ENCODE measurements at places on chromosomes 1 and 21. TPM values are rescaled to one million over a fixed set of nuclear protein-coding genes. Genes with fewer than 3 reads are reported as not detected.

The KLF17 gene
- total RNA-seq: not detected

The HPCA gene
- 25.2 TPM for total RNA-seq

The MPZL1 gene
- total RNA-seq: 134 TPM

The TACSTD2 gene
- 0.27 TPM for total RNA-seq

The ICOSLG gene
- total RNA-seq: 0.91 TPM

The NBPF20 gene
- 10.8 TPM for total RNA-seq

The PIK3CD gene
- total RNA-seq: 5.2 TPM

The MSTO1 gene
- total RNA-seq: 42.5 TPM

The TBX15 gene
- 2.8 TPM for total RNA-seq

The USP48 gene
- total RNA-seq: 69.0 TPM

The NMNAT2 gene
- 46.0 TPM for total RNA-seq

DNA sequence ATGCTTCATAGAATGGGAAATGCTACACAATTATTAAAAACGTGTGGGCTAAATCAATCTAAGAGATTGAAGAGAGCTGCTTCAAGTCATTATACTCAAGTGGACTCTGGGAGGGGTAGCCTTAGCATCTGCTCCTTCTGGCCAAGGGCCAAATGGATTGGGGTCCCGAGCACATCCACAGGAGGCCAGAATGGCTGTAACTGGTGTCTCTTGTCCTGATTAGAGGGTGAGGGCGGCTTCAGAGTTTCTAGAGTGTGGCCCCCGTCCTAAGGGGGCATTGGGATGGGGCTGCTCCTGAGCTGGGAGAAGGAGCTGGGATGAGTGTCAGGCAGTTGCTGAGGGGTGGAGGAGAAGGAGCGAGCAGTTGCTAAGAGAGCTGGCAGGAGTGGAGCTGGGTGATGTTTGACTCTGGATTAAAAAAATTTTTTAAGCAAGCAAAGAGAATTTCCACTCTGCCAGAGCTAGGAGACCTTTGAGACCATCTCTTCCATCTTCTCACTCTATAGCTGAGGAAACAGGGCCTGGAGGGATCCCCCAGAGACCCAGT lies 71.3 kb upstream of the TLR5 start:
- no peak for DNase-seq

DNA sequence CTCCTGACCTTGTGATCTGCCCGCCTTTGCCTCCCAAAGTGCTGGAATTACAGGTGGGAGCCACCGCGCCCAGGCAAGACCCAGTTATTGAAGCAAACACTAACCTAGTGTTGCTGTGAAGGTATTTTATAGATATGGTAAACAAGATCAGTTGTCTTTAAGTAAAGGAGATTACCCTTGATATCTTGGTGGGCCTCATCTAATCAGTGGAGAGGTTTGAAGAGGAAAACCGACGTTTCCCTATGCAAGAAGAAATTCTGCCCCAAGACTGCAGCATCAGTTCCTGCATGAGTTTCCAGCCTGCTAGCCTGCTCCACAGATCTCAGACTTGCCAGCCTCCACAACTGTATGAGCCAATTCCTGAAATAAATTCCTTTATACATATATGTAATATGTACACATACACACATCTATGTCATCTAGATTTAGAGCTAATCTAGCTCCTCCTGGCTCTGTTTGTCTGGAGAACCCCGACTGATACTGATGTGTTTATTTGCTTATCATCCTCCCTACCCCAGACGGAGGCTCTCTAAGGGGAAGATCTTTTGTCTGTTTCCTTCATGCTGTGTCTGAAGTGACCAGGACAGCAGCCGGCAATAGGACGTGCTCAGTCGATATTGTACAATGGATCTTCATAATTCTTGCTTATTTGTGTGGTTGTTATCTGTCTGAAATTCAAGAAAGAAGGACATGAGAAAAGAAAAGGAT lies 90.9 kb downstream of the IER5 start:
- DNase-seq: no peak

GRCh38 chr1:206700445-206701036 lies 15.8 kb downstream of the MAPKAPK2 start:
- no peak for DNase-seq

DNA sequence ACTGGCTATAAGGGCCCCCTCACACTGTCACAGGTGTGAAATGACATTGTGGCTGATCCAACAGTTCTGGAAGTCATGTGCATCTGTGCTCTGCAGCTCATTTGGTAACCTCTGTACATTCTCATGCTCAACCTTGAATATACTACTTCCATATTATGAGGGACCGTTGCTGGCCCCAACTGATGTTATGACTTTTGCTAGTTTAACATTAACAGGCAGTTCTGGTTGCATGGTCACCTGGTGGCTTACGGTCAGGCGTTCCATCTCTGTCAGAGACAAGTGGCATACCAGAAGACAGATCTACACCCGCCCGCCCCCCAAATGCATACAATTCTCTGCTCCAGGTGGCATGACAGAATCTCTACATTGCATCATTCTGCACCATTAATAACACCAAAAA lies 6.0 kb upstream of the DIP2A start:
- no peak for DNase-seq

- DNase-seq: peak; percentile 41
Measured at GRCh38 chr1:13808729-13809131, 108.7 kb downstream of the PRDM2 start.

DNA sequence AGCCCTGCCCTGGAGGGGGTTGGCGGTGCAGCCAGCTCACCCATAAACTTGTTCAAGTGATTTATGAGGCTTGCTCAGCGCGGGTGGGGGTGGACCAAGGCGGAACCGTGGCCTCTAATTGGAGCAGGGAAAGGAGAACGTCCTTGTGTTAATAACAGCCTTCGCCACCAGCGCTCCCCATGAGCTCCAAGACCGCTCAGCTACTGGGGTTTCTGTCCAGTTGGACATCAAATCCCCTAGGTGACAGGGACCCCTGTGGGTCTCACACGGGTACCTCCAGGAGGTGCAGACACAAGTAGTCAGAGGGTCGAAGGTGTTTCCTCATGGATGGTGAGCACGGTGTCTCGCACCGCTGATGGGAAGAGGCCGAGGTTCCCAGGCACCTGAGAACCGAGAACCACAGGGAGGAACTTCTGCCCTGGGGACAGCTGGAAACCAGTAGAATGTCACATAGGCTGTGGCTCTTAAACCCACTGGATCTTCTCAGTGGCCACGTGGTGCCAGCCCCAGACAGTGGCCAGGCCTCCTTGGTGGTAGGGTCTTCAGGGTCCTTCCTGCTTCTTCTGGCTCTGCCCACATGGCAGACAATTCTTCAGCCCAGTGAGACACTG lies 3.7 kb upstream of the ACTRT2 start:
- no peak for DNase-seq

- no peak for DNase-seq
Measured at GRCh38 chr1:160009081-160009480, 22.7 kb downstream of the PIGM start.

GRCh38 chr1:244435562-244436205 lies 16.0 kb downstream of the ADSS2 start:
- DNase-seq: no peak

DNA sequence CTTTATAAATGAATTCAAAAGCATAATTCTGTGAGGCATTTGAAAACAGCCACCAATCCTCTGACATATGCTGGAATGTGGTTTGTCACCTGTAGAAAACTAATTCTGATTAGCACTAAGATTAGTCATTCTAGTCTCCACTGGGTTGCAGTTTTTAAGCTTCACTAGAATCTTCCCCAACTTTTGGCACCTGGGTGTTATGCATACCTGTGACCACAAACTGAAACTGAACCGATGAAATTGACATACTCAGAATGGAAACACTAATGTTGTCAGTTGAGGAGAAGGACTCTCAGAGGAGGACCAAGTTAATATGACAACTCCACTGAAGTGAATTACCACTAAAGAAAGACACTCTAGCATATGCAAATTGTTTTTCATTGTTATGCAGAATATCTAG lies 285.8 kb upstream of the NEGR1 start:
- DNase-seq: no peak

DNA sequence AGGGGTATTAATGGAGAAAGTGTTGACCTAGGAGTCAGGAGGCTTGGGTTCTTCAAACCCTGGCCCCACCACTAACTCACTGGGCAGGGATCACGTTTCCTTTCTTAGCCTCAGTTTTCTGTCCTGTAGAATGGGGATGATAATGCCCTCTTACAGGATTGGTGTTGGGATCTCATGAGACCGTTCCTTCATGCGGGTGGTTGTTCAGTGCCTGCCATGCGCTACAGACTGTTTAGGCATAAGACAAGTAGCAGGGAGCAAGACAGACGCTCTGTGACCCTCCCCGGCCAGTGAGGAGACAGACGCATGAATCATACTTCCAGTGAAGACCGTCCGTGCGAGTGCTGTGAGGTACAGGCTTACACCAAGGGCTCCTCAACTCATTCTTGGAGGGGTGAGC lies 81.7 kb downstream of the MAN1C1 start:
- no peak for DNase-seq

GRCh38 chr1:36087233-36088123 lies 1.2 kb upstream of the ADPRS start:
- DNase-seq: no peak

- DNase-seq: peak; percentile 4
Measured at GRCh38 chr1:185315445-185316071, 1.5 kb downstream of the IVNS1ABP start.

DNA sequence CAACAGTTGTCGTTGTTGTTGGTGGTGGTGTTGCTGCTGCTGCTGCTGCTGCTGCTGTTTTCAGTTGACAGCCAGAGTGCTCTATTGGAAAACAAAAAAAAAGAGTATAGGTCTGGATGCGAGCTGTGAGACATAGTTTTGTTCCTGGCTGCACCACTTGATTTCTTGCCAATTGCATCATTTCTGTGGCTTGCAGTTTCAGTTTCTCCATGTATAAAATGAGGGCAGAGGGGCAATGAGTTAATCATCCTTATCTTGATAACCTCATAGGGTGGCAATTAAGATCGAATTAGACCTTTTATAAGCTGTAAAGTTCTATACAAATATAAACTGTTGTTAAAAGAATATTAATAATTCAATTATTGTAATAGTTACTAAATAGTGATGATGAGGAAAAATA lies 156.7 kb downstream of the DMRTA2 start:
- DNase-seq: no peak

- DNase-seq: no peak
Measured at GRCh38 chr1:56835657-56836056, 16.5 kb upstream of the FYB2 start.

GRCh38 chr1:62716397-62716796 lies 28.2 kb upstream of the DOCK7 start:
- no peak for DNase-seq

DNA sequence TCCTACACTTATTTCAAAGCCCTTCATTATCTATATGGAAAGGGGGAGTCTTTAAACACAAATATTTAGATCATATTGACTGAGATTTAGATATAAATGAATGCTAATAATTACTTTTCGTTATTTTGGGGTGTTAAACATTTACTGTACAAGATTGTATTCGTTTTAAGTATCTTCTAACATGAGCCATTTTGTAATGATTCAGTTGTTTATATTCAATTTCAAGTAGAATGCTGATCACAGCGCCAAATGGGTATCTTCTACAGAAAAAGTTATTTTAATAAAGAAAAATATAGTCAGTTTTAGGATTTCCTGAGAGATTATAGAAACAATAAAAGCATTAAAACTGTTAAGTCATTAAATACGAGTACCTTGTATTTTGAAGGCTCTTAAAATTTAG lies 104.5 kb upstream of the HNRNPU start:
- no peak for DNase-seq

DNA sequence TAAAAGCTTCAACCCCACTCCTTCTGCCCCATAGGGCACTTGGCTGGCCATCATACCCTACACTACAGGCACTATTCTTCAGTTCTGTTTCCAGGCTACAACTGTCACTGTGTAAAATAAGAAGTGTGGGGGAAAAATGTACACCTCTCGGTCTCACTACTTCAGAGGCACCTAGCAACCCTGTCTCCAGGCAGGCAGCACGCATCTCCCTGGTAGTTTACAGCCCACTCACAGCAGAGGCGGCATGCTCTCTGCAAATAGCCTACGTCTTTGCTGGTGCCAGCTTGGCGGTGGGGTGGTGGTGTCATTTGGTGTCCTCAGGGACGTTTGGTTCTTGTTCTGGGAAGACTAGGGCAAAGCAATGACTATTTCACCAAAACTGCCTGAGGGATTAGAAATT lies 48.2 kb upstream of the BTG3 start:
- DNase-seq: no peak

- DNase-seq: peak; percentile 81
Measured at GRCh38 chr1:17599954-17600300, 60.4 kb downstream of the ARHGEF10L start.

- no peak for DNase-seq
Measured at GRCh38 chr1:97137862-97138514, 416.4 kb downstream of the PTBP2 start.

DNA sequence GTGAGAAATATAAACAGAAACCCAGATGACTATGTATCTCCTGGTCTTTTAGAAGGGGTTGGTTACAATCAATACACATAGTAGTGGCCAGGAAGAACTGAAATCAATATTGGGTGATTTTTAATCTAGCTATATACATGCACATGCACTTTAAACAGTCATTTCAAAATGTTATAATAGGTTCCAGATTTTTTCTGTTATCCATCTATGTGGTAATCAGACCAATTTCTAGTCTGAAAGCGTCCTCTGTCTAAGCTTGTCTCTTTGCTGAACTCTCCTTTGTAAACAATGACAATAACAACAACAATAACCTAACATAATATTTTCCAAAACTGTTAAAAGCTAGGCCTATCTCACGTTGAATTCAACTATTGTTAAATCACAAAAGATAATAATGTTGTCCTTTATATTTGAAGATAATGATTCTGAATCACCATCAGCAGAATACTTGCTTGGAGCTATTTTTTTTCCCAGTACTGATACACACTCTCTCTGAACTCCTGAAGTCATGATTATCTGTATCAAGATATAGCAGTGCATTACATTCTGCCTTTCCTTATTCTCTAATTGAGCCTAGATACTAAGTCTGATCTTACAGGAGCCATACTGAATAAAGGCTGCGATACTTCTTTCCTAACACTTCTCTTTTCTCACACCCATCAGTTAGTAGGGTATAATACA lies 496.8 kb upstream of the ZRANB2 start:
- DNase-seq: no peak

GRCh38 chr1:26493267-26493666 lies 21.0 kb downstream of the HMGN2 start:
- DNase-seq: no peak

- no peak for DNase-seq
Measured at GRCh38 chr1:216458812-216459211, 35.6 kb upstream of the USH2A start.

All from cerebellum (tissue), 4 donors.